ENCODE measurements at places on chromosomes 6 and 20.

DNA sequence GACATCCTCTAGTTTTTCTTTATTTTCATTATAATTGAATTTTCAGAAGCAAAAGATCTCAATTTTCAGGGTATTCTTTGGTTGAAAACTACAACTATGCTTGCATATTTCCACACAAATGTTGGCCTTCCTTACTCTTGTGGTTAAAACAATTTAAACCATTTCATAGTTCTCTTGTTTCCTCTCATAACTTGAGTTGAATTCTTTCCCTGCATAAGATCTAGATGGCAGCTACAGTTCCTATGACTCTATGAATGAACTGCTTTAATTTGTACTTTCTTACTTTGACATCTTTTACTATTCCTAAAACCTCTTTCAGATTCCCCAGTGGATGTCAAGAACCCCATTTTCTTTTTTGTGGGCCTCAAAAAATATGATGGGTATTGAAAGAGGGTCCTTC lies 564.5 kb downstream of the NKAIN2 start:
- no peak for DNase-seq

- DNase-seq: no peak
These were observed 278.1 kb upstream of the SYNCRIP start for GRCh38 chr6:85920782-85921181.

GRCh38 chr6:93970684-93971083 lies 551.3 kb upstream of the EPHA7 start:
- DNase-seq: no peak

GRCh38 chr6:129638686-129639085 lies 71.3 kb downstream of the ARHGAP18 start:
- DNase-seq: no peak

DNA sequence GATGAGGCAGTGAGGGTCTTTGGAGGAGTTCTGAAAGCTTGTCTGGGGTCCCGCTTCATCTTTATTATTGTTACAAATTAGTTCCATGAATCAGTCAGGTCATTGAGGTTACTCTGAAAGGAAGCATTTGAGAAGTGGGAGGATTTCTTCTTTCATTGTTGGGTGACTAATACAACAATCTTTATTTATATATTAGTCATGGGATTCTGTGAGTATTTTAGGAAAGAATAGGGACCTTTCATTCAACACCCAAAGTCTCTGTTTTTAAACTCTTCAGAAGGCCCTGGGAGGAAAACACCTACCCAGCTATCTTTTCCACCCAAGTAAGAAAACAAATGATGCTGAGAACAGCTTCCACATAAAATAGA lies 98.3 kb downstream of the SOD2 start:
- no peak for DNase-seq

DNA sequence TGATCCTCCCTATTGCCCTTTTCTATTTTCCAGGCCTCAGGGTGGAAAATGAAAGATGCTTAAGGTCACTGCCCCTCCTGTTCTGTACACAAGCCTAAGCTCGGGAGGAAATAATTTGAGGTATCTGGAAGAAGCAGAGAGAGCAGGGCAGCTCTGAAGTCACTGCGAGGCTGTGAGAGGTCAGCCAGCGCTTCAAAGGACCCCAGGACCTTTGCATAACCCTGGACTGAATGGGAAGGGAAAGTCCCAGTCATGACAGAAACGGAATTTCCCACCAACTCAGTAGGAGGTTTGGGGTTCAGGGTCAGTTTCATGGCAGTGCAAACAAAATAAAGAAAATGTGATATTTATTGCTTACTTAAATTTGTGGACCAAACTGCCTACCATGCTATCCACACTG lies 58.1 kb downstream of the LRFN2 start:
- no peak for DNase-seq

DNA sequence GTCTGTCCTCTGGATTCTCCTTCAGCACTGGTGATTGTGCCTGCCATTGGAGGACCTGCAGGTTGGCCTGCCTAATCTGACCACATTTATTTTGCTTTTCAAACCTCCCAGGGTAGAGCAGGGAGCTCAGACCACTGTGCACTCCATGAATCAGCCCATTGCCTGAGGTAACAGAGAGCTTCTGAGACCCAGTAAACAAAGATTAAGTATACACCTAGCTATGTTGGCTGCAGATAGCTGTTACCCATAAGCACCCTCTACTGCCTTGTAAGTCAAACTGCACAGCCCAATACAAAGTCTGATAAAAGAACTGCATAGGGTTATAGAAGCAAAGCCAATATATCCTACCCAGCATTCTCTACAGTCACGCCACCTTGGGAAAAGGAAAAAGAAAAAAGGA lies 338.7 kb downstream of the HTR1B start:
- DNase-seq: no peak

GRCh38 chr20:34815636-34816035 lies 9.8 kb downstream of the NCOA6 start:
- DNase-seq: no peak
